ENCODE measurements at places on chromosomes 3 and 15. TPM values are rescaled to one million over a fixed set of nuclear protein-coding genes. Genes with fewer than 3 reads are reported as not detected.

The PLAAT1 gene
- 3.7 TPM for polyA plus RNA-seq

The NTRK3 gene
- polyA plus RNA-seq, result 15.6 TPM

The ZPLD1 gene
- polyA plus RNA-seq, result 0.45 TPM

The P2RY1 gene
- 4.3 TPM for polyA plus RNA-seq

The ANKRD63 gene
- polyA plus RNA-seq, result not detected

The SEMA5B gene
- 26.2 TPM for polyA plus RNA-seq

The MLF1 gene
- polyA plus RNA-seq, result 65.9 TPM

The FRG2C gene
- polyA plus RNA-seq, result not detected

DNA sequence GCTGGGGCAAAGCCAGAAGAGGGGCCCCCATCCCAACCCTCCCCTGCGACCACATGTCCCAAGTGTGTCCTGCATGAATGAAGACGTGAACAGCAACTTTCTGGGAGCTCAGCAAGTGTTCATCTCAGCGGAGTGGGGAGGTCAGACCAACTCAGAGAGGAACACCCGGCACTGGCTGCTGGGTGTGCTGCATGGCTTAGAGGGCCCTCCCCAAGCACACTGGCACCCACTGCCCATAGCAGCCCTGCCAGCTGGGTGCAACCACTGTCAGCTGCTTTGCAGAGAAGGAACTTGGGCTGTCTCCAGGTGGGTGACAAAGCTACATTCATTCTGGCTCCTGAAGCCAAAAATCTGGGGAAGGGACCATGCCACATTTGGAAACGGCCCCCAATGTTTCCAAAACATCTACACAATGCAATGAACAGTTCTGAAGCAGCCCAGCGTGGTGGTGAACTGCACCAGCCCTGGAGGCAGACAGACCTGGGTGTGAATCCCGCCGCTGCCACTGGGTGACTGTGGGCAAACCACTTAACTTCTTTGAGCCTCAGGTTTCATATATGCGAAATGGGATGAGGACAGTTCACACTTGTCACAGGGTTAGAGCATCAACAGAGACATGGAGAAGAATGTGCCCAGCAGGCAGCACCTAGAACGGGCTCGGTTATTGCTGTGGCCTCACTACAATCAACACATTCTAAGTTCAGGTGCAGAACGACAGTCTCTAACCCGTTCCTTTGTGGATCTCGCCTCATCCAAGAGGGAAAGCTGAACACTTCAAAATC lies 145.4 kb downstream of the NUP210 start:
- no peak for DNase-seq

DNA sequence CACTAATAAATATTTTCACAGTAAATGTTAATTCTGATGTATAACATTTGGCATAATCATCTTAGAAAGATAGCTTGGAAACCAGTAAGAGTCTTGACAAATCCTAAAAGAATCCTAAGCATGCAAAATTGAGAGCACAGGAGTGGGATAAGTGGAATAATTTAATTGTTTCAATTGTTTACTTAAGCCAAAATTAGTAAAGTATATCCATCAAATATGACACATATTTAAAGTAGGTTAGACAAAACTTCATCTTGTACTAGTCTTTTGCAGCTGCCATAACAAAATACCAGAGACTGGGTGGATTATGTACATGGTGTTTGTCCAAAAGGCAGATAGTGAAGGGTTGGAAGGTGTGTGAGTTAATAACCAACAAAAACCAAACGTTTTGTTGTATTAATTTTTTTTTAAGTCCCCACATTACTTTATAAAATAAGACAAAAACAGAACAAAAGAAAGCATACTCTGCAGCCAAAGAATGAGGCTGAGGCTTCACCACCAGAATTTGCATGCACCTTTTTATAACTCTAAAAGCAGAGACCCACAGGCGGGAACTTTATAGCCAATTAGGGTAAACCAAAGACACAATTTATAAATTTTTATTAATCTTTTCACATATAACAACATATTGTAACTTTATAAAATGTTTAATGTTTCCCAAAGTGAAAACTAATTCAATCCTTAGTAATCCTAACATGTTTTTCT lies 41.9 kb upstream of the CD200R1L start:
- DNase-seq, result no peak

DNA sequence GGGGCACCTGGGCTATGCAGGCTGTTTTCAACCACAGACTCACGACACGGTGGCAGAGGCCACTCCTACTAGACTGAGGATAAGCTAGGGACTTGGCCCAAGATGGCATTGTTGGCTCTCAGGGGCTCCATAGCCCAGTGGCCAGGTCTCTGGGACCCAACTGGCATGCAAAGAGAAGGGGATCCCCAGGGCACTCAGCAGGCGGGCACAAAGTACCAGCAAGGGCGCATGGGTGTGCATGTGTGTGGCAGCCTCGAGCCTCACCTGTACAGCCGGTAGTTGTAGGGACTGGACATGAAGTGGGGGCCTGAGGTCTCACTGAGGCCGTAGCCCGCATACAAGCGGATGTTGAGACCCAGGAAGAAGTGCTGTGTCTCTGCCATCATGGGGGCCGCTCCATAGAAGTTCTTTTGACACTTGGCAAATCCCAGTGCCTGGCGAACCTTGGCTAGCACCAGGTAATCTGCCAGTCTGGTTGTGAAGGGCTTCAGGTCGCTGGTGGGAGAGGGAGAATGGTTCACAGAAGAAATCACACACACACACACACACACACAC lies 30.2 kb downstream of the IDH3A start:
- no peak for DNase-seq

DNA sequence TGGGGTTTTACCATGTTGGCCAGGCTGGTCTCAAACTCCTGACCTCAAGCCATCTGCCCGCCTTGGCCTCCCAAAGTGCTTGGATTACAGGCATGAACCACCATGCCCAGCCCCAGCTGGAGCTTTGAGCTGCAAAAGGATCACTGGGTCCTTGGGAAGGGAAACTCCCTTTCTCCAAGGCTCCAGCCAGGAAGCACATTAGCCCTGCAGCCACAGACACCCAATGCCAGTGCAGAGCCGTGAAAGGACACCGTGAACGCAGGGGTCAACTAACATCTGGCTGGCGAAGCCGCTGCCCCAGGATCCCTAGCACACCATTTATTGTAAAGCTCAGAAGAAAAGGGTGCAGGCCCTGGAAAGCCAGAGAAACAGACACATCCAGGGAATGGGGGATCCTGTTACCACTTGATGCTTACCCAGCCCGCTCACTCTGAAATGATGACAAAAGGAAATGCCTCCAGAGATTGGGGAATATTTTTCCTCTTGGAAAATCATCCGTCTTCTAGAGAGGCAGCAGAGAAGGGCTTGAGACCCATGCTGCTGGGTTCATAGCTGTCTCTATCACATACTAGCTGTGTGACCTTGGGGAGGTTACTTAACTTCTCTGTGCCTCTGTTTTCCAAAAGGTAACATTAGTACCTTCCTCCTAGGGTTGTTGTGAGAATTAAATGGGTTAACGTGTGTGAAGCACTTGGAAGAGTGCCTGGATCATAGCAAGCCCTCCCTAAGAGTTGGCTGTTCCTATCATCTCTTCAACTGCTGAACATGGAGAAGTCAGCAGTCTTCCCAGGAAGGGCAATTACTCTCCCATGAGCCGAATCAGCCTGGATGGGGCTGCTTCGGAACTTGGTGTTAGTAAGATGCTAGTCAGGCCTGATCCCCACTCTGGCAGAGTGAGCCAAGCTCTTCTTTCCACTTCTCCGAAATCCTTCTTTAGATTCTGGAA lies 40.8 kb downstream of the LMCD1 start:
- DNase-seq, result no peak

GRCh38 chr3:118229196-118229595 lies 805.5 kb downstream of the IGSF11 start:
- DNase-seq, result no peak

DNA sequence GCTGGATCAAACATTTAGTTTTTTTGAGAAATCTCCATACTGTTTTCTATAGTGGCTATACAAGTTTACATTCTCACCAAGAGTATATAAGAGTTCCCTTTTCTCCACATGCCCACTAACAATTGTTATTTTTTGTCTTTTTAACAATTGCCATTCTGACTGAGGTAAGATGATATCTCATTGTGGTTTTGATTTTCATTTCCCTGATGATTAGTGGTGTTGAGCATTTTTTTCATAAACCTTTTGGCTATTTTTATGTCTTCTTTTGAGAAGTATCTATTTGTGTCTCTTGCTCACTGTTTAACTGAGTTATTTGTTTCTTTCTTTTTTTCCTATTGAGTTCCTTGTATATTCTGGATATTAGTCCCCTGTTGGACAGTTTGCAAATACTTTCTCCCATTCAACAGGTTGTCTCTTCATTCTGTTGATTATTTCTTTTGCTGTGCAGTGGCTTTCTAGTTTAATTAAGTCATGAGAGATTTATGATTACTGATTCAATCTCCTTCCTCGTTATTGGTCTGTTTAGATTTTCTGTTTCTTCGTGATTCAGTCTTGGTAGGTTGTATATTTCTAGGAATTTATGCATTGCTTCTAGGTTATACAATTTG lies 6.7 kb upstream of the RNF13 start:
- DNase-seq, result no peak

DNA sequence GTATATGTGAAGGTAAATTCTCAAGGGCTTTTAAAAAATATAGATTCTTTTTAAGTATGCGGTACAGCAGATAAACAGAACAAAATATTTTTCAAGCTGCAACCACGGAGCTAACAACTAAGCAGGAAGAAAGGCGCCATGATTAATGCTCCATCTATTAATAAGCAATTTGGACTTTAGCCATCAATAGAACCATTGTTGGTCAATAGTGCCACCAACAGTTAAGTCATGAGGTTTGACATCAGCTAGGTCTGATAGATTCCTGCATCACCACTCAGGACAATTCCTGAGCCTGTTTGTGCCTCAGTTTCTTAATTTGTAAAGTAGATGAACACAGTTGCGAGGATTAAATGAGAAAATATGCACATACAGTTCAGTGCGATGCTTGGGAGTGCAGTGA lies 65.1 kb upstream of the FAM3D start:
- DNase-seq, result no peak

DNA sequence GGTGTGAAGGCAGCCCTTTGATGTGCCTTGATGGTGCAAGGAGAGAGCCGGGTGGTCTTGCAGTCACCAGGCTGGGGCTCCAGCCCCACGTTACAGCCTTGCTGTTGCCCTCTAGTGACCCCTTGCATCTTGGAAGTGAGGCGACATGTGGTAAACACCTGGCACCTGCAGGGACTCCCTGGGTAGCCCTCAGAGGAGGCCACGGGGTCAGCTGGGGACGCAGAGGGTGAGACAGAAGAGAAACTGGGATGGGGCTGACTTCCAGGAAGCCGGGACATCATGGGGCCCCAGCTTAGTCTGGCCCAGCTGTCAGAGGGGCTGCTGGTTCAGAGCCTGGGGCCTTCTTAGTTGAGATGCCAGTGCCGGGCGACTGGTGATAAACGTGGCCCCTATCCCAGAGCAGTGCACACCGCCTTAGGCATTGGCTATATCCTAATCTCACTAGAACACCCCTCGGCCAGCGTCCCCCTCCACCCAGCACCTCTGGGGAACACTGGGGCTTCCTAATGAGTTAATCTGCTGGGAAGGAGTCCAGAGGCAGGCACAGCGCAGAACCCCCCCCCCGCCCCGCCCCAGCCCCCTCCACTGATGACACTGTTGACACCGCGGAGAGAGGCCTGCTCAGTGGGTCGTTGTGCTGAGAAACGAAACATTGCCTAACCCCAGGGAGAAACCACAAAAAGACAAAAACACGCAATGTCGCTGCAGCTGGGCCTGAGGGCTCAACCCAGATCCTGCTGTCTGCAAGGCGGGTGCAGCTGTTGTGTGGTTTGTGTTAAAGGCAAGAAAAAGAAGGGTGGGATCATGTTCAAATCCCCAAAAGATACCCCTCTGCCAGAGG lies 60.5 kb upstream of the KLF13 start:
- no peak for DNase-seq

DNA sequence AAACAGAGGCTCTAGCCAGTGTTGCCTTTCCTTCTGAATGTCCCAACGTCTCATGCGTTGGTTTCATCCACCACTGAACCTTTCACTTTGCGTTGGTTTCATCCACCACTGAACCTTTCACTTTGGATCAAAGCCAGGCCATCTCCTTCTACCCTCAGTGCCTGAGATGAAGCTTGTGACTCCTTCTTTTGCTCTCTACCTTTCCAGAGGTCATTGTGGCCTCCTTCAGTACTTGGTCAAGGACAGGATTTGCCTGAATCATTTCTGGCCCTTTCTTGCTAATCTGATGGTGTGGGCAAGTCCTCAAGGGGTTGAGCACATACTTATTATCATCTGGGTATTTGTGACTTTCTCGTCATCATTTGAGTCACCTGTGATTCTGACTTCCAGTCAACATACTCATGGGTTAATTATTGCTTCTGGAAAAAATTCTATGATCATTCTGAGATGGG lies 50.0 kb downstream of the SELENOT start:
- DNase-seq, result no peak

GRCh38 chr3:117892431-117892841 lies 1142.2 kb downstream of the IGSF11 start:
- no peak for DNase-seq

DNA sequence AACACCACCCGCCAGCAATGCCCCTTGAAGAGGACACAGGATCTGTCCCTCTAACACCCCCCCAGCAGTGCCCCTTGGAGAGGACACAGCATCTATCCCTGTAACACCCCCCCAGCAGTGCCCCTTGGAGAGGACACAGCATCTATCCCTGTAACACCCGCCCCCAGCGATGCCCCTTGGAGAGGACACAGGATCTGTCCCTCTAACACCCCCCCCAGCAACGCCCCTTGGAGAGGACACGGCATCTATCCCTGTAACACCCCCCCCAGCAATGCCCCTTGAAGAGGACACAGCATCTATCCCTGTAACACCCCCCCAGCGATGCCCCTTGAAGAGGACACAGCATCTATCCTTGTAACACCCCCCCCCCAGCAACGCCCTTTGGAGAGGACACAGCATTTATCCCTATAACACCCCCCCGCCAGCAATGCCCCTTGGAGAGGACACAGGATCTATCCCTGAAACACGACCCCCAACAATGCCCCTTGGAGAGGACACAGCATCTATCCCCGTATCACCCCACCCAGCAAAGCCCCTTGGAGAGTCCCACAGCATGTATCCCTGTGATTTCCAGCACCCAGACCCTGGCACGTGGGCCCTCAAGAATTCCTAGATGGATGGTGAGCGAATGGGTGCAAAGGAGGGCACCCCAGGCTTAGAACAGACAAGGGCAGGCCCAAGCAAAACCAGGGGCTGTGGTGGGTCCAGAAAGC lies 26.9 kb downstream of the TNK2 start:
- no peak for DNase-seq

DNA sequence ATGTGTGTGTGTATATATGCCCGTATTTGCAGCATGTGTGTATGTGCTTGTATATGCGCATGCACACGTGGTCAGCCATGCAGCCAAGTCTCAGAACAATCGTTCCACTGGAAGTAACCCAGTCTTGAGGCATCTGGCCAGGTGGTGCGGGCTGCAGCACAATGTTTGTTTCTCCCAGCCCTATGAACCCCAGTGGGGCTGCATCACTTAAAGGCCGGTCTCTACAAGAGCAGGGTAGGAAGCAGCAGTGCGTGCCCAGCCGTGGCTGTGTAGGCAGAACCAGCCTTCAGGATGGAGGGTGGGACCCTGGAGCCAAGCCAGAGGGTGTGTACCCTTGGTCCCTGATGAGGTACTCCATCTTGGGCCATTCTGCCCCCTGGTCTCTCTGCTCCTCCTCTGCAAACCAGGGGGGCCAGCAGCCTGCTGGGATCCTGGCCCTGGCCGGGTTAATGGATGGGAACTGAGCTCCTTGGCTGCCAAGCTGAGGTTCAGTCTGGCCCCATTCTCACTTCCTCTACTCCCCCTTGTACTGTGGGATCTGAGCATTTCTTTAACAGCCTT lies 11.8 kb downstream of the KLF13 start:
- no peak for DNase-seq

- no peak for DNase-seq
Observed at GRCh38 chr15:41917767-41918430, 24.0 kb upstream of the SPTBN5 start.

Measured in right renal pelvis (tissue), 4 donors.